ENCODE measurements at places on chromosomes 4 and X.

GRCh38 chrX:13265111-13265510 lies 54.7 kb downstream of the ATXN3L start:
- no peak for DNase-seq

DNA sequence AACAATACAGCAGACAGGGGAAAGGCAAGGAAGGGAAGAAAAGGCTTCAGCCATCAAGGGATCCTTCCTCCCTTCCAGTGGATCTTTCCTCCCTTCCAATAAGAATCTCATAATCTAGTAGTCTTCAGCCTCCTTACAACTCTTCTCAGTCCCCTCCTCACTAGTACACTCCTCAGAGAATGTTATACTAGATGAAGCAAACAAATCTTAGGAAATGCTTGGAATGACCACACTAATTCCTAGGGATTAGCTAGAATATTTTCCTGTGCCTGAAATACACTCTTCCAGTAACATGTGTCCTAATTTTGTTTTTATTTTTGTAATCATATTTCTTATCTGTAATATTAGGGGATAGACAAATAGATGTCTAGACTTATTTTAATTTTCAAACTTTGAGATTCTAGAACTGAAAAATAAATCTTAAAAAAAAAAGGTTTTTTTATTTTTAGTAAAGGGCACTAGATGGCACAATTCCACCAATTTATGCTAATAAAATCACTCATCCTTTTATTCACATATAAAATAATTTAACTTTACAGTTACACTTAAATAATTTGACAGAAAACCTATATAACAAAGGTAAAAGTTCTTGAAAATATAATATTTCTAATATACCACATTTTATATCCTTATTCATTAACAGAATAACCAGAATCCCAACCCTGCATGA lies 7.0 kb upstream of the STPG2 start:
- no peak for DNase-seq

GRCh38 chrX:53073115-53073586 lies 9.0 kb upstream of the TSPYL2 start:
- peak; percentile 38 for DNase-seq

DNA sequence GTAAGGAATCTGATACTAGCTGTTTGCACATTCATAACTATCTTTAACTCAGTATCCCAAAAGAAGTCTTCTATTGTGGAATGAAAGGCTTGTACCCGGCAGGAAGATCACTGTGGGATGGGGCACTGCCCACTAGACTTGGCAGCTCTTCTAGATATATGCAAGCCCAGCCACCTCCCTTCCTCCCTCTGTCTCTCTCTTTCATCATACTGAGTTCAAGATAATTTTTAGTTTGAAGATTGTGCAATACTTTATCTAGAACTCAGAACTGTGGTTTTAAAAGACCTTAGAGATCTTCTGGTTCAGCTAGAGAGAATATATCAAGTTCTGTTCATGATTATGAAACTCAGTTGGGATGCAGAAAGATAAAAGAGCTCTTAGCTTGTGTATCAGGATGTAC lies 22.5 kb upstream of the GPR34 start:
- no peak for DNase-seq

- DNase-seq: no peak
These were observed 143.0 kb downstream of the TSPAN5 start for GRCh38 chr4:98515470-98515809.

GRCh38 chr4:165369522-165369921 lies 9.3 kb upstream of the CPE start:
- DNase-seq: no peak

GRCh38 chr4:98516042-98516440 lies 142.4 kb downstream of the TSPAN5 start:
- DNase-seq: no peak

GRCh38 chr4:57777876-57778275 lies 667.7 kb upstream of the IGFBP7 start:
- no peak for DNase-seq

DNA sequence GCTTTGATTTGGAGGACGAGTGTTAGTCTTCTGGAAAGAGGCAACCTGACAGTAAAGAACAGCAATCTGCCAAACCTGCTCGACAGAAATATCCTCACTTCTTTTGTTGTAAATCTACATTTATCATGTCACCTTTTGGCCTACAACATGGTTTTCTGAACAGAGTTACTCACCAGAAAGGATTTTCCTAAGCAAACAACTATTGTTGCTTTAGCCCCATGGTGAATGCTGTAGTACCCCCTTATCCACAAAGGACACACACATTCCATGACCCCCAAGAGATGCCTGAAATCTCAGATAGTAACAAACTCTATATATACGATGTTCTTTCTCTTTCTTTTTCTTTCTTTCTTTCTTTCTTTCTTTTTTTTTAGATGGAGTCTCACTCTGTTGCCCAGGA lies 42.7 kb downstream of the TMEM150C start:
- DNase-seq: no peak

DNA sequence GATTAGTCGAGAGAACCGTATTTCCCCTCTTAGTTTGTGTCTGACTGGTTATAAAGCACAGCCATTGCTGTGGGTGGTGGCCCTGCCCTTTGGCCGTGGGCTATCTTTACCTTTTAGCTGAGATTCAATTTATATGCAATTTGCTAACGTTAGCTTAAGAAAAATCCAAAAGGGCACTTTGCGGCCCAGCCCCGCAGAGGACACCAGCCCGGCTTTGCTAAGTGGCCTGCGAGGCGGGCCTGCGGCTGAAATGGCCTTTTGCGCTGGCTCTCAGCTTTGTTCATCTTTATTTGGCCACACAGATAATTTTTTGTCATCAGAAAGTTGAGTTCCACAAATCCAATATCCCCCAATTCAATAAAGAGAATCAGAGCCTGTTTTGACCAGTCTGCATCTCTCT lies 48.3 kb downstream of the CPZ start:
- no peak for DNase-seq

DNA sequence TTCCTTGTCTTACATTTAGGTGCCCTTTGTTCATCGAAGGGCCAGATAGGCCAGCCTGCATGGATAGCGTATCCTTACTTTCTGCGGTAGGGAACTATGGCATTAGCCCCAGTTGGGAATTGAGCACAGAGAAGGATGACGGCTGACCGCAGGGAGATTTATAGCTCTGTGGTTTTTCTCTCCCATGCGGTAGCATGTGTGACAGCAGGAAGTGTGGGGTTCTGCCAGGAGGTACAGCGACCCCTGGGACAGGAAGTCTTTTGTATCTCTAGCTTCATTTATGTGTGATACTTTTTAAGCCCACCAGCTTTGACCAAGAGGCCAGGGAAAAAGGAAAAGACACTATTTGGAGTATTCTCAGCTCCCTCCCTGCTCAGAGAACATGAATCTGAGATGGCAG lies 33.1 kb downstream of the GAB3 start:
- no peak for DNase-seq

DNA sequence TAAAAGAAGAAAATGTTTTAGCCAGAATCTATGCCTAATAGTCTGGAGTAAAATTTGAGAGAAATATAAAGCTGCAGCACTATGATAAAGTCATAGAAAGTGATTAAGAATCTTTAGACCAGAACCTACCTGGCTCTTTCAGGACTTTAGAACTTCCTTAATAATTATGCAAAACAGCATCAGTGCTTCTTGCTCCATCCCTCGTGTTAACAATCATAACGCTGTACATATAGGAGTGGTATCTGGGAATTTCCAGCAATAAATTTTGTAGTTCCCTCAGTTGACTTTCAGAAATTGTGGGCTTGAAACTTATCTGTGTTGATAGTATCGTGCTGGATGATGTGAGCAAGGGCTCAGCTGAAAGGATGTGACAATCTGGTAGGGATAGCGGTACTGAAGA lies 102.1 kb upstream of the RASGEF1B start:
- DNase-seq: no peak

DNA sequence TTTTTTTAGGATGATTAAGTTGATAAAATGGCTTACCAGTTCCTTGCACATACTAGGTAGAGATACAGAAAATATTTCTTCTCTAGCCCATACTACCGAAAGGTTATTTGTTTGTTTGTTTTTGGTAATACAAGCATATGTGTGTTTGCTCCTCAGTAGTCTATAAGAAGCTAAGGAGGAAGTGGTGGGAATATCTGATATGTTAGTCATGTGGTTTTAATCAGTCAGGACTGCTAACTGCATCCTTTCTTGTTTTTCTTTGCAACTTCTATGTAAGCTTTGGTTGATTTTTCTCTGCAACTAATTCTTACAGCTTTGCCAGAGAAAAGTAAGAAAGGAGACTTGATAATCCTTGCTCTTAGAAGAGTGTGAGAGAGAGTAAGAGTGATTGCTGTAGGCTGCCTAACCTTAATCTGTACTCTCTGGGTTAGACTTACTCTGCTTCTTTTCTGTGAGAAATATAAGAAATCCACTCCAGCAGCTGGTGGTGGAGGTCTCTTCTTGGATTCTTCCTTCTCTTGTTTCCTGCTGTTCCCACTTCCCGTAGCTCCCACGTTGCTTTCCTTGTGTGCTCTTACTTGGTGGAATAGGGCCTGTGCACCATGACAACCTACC lies 28.3 kb downstream of the SEPTIN11 start:
- no peak for DNase-seq

DNA sequence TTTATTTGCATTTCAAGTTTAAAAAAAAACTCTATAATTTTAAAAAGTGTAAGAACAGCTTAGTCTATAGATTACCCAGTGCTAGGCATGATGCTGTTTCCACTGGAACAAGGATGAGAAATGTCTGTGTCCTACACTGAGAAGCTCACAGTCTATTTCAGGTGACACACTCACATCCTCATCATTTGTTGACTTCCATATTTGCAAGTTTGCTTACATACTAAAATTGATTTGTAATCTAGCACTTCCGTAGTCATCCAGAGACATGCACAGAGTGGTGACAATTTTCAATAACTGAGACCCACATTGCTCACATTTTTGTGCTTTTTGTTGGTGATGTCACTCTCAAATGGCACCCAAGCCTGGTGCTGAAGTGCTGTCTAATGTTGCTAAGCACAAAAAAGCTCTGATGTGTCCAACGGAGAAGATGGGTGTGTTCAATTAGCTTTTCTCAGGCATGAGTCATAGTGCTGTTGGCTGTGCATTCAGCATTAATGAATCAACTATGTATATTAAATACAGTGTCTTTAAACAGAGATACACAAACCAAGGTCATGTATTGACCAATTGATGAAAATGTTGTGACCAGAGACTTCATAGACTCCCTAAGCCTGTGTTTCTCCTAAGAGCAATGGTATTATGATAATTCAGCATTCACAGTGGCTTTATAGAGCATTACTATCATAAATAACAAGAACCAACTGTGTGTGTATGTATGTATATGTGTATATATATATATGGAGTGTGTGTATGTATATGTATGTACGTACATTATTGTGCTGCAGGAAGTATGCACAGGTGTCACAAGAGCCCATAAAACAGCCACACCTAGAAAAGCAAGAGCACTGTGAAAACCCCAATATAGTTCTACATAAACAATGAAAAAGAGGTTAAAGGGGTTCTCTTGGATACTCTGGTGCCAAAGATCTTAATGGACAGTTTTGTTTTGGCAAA lies 31.2 kb upstream of the VCX3B start:
- no peak for DNase-seq

GRCh38 chr4:80751200-80751599 lies 279.3 kb upstream of the BMP3 start:
- no peak for DNase-seq

DNA sequence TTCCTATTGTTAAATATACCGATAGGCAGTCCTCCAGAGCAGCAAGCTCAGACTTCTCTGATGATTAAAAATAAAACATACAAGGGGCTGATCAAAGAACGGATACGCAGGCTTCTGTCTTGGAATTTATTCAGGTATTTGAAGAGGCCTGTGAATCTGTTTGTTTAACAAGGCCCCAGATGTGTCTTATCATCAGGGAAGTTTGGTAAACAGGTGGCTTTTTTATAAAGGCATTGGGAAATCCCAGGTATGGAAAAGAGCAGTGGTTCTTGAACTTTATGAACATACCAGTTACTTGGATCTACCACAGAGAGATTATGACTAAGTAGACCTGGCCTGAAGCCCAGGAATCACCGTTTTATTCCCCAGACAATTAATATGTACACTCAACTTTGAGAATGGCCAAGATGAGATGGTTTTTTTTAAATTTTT lies 47.9 kb downstream of the SOWAHB start:
- no peak for DNase-seq

- no peak for DNase-seq
These were observed 61.2 kb upstream of the CAMK2D start for GRCh38 chr4:113822555-113823290.

- DNase-seq: no peak
These were observed 4.1 kb downstream of the SEPTIN6 start for GRCh38 chrX:119688911-119689321.

DNA sequence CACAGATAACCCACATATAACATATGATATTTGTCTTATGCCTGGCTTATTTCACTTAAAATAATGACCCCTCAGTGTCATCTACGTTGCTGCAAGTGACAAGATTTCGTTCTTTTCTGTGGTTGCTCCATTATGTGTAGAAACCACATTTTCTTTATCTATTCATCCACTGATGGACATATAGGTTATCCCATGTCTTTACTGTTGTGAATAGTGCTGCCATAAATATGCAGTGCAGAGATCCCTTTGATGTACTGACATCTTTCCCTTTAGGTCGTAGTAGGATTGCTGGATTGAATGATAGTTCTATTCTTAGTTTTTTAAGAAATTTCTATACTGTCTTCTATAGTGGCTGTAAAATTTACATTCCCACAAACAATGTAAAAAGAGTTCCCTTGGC lies 135.8 kb downstream of the TET2 start:
- DNase-seq: no peak

- peak; percentile 7 for DNase-seq
These were observed 92.6 kb upstream of the MAPK10 start for GRCh38 chr4:86452422-86452891.

DNA sequence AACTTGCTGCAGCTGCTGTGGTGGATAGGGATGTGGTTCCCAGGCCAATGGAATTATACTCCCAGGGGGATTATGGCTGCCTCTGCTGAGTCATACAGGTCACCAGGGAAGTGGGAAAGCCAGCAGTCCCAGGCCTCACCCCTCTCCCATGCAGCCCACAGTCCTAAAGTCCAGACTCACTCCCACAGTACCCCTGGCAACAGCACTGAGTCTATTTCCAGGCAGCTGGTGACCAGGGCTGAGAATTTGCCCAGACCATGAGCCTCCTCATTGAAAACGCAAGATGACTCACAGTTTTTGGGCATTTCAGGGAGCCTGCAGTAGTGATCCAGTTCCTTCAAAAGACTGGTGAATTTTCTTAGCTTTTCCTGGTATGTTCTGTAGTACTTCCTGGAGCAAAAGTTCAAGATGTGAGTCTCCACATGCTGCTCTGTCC lies 137.6 kb downstream of the NPNT start:
- DNase-seq: no peak

DNA sequence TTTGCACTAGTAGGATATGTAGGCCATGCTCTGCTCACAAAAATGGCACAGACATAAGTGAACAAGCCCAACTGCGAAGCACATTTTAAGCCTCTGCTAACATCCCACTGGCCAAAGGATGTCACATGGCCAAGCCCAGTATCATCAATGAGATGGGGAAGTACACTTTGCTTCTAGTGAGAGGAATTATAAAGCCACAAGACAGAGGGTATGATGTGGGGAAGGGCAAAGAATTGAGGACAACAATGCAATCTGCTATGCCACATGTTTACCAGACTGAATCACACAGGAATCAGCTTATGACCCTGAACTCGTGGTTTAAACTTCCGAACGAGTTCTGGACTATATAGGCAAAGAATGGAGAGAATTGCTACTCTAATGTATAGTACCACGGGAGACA lies 39.1 kb downstream of the SUPT20HL1 start:
- DNase-seq: no peak

- no peak for DNase-seq
These were observed 118.2 kb downstream of the PPP3CA start for GRCh38 chr4:101229116-101229515.

- no peak for DNase-seq
These were observed 33.7 kb upstream of the FGF13 start for GRCh38 chrX:138745196-138745595.

Measured in NCI-H2081 treated with DMSO at 0.1 percent for 48 hours (cell line).